ENCODE measurements at places on chromosomes 7 and 10.

DNA sequence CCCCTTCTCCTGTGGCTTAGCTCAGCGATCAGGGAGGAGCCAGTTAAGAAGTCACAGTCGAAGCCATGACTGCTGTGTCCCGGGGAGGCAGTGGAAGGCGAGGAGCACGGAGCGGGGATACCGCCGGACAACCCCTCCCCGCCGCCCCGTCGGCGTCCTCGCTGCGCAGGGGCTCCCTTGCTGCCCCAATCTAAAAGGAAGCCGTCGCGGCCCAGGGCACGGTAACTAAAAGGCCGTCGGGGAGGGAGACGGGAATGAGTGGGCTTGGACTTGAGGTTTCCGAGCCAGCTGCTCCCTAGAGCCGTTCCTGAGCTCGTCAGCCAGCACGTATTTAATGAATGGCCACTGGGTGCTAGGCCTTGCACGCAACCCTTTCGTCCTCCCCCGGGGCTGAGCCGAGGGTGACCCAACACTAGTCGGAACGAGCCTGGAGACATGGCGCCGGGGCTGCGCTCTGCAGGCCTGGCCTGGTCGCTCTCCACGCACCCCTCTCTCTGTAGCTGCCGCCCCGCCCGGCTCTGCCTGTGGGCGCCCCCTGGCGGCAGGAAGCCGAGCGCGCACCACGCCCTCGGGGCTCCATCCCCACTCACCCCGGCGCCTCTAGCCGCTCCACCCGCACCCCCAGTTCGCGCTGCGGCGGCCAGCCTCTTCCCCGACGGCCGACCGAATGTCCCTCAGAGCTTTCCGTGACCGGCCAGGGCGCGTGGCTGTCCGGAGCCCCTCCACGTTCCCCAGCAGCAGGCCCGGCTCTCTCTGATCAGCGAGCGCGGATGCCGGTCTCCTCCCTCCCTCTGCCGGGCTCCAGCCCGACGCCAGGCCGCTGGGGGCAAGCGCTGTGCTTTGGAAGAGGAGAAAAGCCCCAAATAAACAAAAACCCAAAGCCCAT lies 29.3 kb upstream of the KCNK18 start:
- DNase-seq = peak; percentile 77

DNA sequence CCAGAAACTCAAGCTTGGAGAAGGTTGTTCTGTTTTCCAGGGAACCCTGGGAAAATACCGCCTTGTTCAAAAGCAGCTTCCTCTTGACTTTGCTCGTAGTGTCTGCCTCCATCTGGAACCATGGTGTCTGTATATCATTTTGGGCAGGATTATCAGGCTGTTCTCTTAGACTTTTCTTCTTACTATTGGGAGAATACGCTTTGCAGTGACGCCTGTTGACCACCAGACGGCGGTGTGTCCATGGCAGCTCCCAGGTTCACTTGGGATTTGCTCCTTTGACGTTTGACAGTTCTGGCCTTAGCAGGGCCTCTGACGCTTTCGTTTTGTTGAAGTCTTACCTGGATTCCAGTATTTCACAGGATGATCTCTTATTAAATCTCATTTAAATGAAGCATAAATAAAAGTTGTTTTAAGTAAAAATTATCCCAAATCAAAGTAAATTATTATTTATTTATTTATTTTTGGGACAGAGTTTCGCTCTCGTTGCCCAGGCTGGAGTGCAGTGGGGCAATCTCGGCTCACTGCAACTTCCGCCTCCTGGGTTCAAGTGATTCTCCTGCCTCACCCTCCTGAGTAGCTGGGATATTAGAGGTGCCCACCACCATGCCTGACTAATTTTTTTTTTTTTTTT lies 41.8 kb upstream of the GJD4 start:
- DNase-seq = peak; percentile 47

- DNase-seq = no peak
Observed at GRCh38 chr10:52451817-52452216, 137.7 kb downstream of the DKK1 start.

GRCh38 chr10:4748491-4749270 lies 77.3 kb upstream of the AKR1E2 start:
- DNase-seq = no peak

- no peak for DNase-seq
Observed at GRCh38 chr7:66013938-66014337, 31.9 kb upstream of the GUSB start.

- DNase-seq = no peak
Observed at GRCh38 chr7:1738511-1738910, 68.4 kb downstream of the ELFN1 start.

DNA sequence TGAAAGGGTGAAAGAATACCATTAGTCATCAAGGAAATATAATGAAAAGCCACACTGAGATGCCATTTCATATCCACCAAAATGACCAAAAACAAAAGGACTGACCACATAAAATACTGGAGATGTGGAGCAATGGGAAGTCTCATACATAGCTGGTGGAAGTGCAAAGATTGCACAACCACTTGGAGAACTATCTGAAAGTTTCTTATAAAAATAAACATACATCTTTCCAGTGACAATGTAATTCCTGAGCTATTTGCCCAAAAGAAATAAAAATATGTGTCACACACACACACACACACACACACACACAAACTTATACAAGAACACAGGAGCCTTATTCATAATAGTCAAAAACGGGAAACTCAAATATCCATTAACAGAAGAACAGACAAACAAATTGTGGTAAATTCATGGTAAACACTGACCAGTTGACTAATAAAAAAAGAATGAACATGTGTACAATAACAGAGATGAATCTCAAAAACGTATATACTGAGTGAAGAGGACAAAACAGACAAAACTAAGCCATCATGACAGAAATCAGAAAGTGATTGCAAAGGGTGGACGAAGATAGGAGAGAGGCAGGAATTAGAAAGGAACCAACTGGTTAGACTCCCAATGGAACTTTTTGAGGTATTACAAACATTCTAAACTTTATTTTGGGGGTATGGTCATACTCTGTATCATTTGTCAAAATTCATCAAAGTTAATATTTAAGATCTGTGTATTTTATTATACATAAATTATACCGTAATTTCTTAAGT lies 21.5 kb downstream of the WASL start:
- DNase-seq = no peak

- DNase-seq = no peak
Observed at GRCh38 chr10:96453856-96454583, 59.7 kb downstream of the TLL2 start.

DNA sequence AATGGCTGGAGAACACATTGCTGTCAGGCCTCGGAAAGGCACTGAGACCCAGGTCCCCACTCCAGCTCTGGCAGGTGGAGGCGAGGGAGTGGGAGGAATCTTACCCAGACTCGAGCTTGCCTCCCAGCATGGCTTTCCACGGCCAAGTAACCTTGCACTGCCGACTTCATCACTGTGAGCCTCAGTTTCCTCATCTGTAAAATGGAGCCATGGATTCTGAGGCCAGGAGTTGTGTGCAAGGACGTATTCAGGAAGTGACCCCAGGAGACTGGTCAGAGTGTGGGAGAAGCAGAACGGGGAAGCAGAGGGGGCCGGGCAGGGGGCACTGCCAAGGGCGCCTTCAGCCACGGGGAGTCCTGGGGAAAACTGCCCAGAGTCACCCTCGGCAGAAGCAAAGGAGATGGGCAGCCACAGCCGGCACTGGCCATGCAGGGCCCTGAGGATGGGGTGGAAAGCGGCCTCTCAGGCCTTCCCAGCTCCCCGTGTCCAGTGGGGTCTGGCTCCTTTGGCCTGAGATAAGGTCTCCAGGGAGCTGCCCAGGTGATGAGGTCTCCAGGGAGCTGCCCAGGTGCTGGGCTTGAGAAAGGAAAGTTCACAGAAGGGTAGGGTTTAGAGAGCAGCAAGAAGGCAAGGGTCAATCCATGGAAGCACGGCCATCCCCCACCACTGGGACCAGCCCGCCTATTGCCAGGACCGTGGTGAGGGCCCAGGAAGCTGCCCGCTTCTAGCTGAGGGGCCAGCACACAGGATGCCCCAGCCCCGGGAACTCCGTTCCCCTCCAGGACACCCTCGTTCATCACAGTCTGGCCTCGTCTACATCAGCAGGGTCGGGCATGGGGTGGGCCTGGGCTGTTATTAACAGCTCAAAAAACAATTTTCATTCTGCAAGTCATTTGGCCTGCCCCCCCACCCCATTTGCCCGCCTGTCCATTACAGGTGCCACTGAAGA lies 34.3 kb upstream of the EN2 start:
- no peak for DNase-seq

GRCh38 chr10:71790749-71791440 lies 17.6 kb upstream of the VSIR start:
- no peak for DNase-seq

DNA sequence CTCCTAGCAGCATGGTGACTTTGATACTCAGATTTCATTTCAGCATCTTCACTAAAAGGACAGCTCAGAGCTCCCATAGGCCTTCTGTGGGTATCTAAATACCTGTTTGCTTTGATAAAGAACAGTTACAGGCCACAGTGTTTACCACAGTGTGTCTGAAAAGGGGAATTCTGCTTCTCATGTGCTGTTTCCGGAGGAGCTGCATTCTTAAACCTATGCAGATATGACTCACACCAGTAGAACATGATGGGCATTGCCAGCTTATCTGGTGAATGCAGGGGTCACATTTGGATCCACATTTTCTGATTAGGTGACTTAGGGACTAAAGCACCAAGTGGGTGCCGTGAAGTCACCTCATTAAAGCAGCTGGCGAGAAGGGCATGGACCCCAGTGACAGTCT lies 52.6 kb downstream of the TRRAP start:
- no peak for DNase-seq

DNA sequence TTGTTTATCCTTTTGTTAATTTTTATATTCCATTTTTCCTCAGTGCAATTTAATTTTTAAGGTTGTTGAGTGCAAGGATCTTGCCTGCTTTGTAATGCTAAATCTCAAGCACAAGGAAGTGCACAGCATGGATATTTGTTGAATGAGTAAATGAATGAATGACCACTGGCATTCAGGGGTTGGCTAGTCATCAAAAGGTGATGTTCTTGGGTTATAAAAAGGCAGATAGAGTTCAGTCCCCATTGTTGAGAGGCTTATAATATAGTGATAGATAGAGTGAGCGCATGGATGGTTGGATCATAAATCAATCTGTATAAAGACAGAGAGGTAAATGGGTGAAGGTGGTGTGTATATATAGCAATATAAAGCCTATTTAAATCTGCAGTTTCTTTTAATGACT lies 193.2 kb upstream of the KLF6 start:
- no peak for DNase-seq

DNA sequence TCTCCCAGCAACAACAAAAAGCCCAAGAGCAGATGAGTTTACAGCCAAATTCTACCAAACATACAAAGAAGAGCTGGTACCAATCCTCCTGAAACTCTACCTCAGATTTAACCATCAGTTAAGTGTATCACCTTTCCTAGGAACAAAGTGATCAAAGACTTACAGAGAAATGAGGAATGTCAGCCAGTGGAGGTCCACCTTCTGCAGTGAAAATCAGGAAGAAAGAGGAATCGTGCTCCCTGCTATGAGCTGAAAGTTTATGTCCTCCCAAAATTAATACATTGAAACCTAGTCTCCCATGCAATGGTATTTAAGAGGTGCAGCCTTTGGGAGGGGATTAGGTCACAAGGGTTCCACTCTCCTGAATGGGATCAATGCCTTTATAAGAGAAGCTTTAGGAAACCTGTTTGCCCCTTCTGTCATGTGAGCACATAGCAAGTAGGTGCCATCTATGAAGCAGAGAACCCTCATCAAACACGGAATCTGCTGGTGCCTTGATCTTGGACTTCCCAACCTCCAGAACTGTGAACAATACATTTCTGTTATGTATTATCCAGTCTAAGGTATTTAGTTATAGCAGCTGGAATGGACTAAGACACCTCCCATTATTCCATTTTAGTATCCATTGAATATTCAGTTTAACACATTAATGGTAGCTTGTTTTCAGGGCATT lies 139.0 kb upstream of the FZD8 start:
- DNase-seq = no peak

- DNase-seq = no peak
Observed at GRCh38 chr10:44424298-44424697, 39.4 kb upstream of the CXCL12 start.

DNA sequence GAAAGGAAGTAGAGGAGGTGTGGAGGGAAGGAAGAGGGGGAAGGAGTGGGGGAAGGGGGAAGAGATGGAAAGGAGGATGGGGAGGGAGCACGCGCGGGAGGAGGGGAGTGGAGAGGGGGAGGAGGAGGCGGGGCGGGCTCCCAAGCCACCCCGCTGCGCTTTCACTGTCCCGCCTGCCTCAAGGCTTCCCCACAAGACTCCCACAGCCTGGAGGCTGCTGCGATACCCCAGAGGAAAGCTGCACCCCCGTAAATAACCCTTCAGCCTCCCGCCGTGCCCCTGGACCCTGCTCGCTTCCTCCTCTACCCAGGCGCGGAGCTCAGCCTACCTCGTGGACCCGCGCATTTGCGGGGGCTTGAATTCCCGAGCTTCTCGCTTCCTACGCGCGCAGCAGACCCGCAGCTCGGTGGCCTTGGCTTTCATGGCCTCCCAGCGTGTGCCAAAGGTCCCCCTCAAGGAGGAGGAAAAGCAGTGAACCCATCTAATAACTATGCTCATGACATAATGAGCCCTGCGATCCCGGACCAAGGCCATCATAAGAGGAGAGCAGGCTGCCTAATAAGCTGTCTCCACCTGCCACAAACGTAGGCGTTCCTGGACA lies at the start of gene C10orf67:
Gene C10orf67 (minus strand): TSS at position 557 of the 601 bp plus-strand sequence. CDS start 23 bp downstream, at position 534.
- DNase-seq = no peak

- no peak for DNase-seq
Observed at GRCh38 chr7:28166982-28167715, 13.4 kb downstream of the JAZF1 start.

DNA sequence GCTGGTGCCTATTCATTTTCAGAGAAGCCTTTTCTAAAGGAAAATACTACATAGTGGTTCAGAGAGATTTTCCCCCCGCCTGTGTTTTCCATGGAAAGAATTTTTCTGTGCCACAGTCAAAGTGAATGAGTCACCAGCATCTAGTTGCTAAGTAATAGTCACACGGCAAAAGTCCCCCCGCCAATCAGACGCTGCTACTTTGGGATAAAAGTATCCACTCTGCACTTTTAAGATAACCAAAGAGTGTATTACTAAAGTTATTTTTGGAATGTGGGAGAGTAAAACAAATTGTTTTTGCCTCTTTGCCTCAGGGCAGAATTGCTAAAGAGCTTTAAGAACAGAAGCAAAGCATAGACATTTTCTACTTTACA lies 23.5 kb downstream of the ABLIM1 start:
- DNase-seq = no peak

- no peak for DNase-seq
Observed at GRCh38 chr7:144812379-144813283, 23.2 kb downstream of the TPK1 start.

GRCh38 chr7:134452991-134453473 lies 5.9 kb downstream of the AKR1B1 start:
- no peak for DNase-seq

GRCh38 chr7:127586346-127586745 lies 950 bp upstream of the GCC1 start:
- no peak for DNase-seq

DNA sequence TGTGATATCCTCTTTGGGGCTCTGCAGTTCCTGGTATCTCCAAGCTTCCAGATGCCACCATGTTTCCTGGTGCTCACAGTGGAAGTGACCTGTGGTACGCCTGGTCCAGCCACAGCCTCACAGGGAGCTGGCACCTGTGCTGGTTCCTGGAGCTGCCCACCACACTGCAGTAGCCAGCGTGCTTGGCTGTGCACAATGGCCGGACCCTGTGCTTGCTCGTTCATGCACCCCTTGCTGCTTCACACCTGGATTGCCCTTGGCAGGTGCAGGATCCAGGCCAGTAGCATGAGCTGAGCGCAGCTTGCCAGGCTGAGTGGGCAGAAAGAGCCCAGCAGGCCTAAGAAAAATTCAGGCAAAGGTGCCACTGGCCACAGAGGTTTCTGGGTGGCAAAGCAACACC lies 11.4 kb upstream of the ECHDC3 start:
- no peak for DNase-seq
